Nucleus accumbens (tissue), 56 donors: ENCODE measurements at places on chromosomes 1 and 21.
A peak's percentile ranks its signal among the peaks of the same experiment; 100 is the strongest.

- no peak for DNase-seq
Measured at GRCh38 chr21:21200103-21200938, 202.1 kb downstream of the NCAM2 start.

DNA sequence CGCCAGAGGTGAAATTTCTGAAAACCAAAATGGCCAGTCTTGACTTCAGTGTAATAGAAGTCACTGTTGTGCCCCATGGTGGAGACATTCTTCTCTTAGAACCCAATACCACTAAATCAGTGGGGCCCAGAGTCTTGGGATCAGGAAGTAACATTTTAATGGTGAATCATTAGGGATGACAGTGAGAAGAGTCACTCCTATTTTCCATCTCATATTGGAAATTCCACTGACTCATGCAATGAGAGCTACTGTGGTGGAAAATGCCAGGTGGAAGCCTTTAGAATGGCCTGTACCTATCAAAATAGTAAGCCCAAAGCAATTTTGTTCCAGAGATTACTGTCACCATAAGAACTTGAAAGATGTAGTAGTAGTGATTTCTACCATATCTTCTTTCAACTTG, 20.6 kb upstream of the PPM1J start:
- no peak for DNase-seq

- no peak for DNase-seq
Measured at GRCh38 chr1:214983126-214983869, 99.2 kb upstream of the KCNK2 start.

DNA sequence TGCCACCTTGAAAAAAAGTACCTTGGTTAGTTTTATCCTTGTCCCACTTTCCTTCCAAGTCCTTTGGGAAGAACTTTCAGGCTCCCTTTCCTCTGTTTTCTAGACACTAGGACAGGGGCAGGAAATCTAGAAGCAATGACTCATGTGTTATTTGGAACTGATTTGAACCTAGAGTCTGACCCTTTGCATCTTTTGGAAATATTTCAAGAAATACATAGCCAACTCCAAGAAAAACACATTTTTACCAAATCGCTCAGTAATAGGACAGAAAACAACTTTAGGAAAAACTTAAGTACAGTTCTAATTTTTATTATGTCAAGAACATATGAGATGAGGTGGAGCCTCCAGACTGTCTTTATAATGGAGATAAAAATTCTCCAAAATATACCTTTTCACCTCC, 292.4 kb downstream of the PTBP2 start:
- no peak for DNase-seq

DNA sequence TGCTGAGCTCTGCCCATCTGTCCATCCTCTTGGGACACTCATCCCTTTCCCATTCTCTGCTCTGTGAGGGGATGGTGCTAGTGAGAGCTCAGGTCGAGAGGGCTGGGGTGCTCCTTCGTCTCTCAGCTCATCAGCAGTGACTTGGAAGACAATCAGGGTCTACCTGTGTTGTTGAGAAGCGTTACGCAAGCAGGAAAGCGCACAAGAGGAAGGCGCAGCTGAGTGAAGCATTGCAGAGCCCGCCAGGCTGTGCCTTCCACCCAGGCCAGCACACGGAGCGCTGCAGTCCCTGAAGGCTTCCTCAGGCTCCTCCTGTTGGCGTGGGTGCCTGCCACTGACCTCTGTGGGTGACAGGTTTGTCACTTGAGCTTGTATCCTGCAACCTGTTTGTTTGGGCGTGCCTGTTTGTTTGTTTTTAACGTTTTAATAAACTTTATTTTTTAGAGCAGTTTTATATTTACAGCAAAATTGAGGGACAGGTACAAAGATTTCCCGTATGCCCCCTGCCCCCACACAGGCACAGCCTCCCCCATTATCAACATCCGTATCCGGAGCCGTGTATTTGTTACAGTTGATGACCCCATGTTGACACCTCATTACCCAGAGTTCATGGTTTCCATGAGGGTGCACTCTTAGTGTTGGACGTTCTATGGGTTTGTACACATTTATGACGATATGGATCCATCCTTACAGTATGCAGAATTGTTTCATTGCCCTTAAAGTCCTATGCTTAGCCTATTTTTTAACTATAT, 36.7 kb downstream of the ADARB1 start:
- DNase-seq = no peak

DNA sequence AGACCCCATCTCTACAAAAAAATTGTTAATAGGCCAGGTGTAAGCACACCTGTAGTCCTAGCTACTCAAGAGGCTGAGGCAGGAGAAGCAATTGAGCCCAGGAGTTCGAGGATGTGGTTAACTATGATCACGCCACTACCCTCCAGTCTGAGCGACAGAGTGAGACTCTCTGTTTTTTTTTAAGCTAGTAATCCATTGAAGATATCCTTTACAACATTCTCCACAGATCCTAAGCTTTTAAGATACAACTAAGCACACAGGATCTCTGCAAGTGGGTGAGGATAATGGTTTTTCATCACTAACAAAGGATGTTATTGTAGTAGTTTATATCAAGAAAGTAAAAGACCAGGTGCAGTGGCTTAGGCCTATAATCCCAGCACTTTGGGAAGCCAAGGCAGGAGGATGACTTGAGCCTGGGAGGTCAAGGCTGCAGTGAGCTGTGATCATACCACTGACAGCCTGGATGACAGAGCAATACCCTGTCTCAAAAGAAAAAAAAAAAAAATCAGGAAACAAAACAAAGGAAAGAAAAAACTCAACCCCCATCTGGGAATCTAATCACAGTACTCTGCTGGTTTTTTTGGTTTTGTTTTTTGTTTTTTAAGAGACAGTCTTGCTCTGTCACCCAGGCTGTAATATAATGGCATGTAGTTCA, 166.1 kb downstream of the RERE start:
- no peak for DNase-seq

- DNase-seq = no peak
Measured at GRCh38 chr1:186643614-186644013, 36.6 kb downstream of the PTGS2 start.

DNA sequence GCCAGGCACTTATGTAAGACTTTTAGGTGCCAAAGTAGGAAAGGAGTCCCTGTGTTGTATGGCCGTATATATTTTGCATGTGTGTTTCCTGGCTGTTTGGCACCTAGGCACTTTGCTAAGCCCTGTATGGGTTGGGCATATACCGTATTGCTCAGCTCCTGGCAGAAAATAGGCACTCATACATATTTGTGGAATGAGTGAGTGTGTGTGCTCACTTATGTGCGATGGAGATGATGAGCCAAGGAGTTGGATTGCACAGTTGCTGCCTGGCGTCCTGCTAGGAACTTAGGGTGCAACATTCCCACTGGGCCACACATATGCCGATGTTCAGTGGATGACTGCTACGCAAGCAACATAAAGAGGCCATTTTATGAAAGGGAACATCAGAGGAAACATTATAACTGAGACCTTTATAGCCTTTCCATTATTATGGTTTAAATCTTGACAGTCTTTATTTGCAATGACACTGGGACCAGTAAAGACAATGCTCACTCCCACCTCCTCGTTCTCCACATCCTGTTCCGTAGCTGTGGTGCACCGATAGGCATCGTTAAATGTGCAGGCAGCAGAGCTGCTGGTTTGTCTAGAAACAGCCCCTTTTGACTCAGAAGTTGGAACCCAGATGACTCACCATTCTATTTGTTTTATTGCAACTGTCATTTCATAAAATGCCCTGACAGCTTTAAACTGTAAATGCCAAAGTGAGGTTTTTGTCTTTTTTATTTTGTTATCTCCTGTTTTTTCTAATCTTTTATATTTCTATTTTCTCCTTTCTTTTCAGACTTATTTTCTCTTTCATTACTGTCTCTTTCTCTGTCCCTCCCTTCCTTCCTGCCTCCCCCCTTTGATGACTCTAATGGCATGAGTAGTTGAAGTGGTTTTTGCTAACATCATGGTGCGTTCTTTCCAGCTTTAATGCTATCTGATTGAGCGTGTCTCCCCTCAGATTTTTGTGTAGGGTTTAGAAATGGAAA, 36.1 kb downstream of the PEX14 start:
- DNase-seq = no peak

GRCh38 chr1:185042737-185043136, 2.6 kb upstream of the RNF2 start:
- DNase-seq = no peak

- no peak for DNase-seq
Measured at GRCh38 chr1:224533517-224533916, 82.6 kb upstream of the CNIH3 start.

DNA sequence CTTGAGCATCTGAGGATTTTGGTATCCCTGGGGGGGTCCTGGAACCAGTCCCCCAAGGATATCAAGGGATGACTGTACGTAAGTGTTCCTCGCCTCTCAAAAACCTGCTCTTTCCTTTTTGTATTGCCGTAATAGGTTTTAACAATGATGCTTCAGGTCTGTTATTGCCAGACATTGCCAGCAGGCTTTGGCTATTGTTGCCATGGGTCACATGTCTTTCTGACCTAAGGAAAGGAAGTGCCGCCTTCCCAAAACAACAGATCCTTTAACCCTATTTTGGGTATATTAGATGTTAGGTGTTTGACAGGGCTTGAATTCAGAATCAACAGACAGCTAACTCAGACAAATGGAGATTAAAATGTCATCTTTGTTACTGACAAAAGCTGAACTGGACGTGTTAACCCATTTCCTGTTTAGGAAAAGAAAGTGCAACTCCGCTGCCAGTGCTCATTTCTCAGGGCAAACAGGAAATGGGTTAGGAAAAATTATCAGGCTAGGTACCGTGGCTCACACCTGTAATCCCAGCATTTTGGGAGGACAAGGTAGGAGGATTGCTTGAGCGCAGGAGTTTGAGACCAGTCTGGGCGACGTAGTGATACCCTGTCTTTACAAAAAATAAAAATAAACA, 12.4 kb upstream of the PRPF38B start:
- no peak for DNase-seq

- peak; percentile 15 for DNase-seq
Measured at GRCh38 chr21:33198346-33199099, 31.2 kb upstream of the IFNAR2 start.

GRCh38 chr21:32183396-32183795, 95.5 kb downstream of the MIS18A start:
- DNase-seq = no peak

DNA sequence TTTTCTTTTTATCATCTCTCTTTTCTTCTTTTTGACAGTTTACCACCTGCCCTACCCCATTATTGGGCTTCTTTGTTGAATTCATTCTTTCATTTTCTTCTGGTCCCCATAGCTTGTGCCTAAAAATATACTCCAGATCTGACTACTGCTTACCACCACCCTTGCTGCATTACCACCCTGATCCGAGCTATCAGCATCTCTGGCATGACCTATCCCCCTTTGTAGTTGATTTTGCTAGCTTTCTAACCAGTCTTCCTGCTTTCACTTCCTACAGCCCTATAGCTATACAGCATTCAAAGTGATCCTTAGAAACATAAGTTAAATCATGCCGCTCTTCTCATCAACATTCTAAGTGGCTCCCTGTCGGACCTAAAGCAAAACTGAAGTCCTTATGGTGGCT, 59.4 kb upstream of the MPC2 start:
- no peak for DNase-seq

DNA sequence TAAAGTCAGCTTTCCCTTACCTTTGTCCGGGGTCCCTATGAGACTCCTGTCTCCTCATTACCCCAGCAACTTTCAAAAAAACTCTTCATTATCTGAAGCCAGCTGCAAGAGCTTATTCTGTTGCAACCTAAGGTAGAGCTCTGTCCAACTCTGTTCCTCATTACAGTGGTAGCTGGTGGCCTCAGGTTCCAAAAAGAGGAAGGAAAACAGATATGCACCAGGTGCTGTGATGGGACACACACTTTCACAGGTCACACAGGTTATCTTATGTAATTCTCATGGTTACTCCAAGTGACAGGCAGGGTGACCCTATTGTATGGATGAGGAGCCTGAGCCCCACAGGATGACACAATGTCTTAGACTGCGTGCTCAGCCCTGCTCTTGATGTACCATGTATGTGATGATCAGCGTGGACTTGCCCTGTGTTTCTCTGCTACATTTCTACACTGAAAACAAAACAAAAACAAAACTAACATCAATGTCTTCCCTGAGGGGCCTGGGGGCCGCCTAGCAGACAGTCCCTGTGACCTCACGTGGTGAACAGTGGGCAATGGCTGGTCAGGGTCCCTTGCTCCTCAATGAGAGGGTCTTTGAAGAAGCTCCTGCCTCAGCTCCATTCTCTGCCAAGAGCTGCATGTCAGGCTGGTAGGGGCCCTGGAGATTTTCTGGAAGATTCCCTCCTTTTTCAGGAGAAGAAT, 9.7 kb upstream of the TENT5C start:
- no peak for DNase-seq

- no peak for DNase-seq
Measured at GRCh38 chr1:156600733-156601121, 552 bp downstream of the GPATCH4 start.

DNA sequence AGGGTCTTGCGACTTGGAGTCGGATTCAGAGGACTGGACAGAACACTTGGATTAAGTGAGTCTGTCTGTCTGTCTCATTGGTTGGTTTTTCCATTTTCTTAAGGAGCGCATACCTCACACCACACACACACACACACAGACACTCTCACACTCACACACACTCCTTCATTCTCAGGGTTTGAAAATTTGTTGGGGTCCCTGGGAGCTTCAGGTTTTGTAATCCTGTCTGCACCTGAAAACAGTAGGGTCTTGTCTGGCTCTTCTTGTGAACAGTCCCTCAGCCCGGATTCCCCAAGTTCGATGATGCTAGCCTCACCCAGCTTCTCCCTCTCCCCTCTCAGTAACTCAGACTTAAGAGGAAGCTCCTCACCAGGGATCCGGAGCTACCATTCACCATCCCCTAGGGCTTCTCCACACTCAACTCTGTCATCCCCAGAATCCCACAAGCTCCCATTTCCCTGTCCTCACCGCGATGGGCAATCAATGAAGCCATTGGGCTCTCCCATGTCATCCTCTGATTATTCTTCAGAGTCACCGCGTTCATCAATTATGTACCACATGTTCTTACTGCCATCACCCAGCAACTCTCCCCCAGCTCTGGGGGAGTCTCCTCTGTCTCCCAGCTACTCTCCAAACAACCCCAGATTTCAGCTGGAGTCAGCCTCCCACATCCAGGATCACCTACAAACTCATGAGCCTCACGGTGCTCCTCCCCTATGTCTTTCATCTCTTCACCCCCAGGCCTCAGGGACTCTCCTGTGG, 1530.9 kb upstream of the TPTE start:
- no peak for DNase-seq

- no peak for DNase-seq
Measured at GRCh38 chr1:161710560-161710959, 3.5 kb downstream of the FCRLA start.

- no peak for DNase-seq
Measured at GRCh38 chr1:169325117-169325516, 42.5 kb downstream of the NME7 start.
